ENCODE measurements at places on chromosomes 13 and 19. TPM values are rescaled to one million over a fixed set of nuclear protein-coding genes. Genes with fewer than 3 reads are reported as not detected.
A peak's percentile ranks its signal among the peaks of the same experiment; 100 is the strongest.

The NEK5 gene
- 5.1 TPM for total RNA-seq

The CGB2 gene
- 0.71 TPM for total RNA-seq

The CPAMD8 gene
- 40.9 TPM for total RNA-seq

DNA sequence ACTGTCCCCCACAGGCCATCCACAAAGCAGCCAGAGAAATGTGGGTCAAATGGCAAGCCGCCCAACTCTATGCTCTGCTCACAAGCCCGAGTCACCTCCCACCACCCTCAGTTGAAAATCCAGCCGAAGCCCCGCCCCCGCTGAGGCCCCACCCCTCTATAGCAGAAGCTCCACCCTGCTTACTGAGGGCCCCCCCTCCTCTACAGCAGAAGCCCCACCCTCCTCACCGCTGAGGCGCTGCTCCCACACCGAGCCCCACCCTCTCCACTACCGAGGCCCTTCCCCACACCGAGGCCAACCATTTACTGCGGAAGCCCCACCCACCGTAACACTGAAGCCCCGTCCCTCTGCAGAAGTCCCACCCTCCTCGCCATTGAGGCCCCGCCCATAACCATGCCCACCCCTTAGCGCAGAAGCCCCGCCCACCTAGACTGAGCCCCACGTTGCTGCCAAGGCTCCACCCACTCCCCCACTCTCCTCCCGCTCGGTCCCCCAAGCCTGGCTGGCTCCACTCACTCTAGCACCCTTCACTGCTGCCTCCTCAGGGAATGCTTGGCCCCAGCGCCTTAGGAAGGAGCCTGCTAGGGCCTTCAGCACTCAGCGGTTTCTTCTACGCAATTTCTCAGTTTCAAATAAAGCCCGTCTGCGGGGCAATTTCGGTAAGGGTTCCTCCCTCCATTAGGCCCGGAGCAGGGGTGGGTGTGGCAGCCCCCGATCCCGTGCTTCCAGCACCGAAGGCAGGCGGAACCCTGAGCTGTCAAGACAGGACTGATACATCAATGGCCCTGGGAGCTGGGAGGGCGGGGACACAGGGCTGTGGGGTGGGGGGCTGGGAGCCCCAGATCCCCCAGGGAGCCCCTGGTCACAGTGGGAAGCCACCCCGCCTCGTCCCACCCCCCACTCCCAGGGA is 9.0 kb upstream of the MYDGF start:
- no peak overlapping the region for H3K4me3 ChIP-seq
- peaks cover 26% of the 10 kb centered on the region for H3K36me3 ChIP-seq
- no peak overlapping the region for H3K27ac ChIP-seq
- H3K4me1 ChIP-seq = no peaks in the 10 kb centered on the region
- no peaks in the 10 kb centered on the region for H3K27me3 ChIP-seq
- DNase-seq = no peak

GRCh38 chr13:28704919-28705318 is 13.9 kb downstream of the SLC46A3 start:
- no peak overlapping the region for H3K27ac ChIP-seq
- H3K27me3 ChIP-seq = no peaks in the 10 kb centered on the region
- DNase-seq = no peak
- no peak overlapping the region for H3K4me3 ChIP-seq

DNA sequence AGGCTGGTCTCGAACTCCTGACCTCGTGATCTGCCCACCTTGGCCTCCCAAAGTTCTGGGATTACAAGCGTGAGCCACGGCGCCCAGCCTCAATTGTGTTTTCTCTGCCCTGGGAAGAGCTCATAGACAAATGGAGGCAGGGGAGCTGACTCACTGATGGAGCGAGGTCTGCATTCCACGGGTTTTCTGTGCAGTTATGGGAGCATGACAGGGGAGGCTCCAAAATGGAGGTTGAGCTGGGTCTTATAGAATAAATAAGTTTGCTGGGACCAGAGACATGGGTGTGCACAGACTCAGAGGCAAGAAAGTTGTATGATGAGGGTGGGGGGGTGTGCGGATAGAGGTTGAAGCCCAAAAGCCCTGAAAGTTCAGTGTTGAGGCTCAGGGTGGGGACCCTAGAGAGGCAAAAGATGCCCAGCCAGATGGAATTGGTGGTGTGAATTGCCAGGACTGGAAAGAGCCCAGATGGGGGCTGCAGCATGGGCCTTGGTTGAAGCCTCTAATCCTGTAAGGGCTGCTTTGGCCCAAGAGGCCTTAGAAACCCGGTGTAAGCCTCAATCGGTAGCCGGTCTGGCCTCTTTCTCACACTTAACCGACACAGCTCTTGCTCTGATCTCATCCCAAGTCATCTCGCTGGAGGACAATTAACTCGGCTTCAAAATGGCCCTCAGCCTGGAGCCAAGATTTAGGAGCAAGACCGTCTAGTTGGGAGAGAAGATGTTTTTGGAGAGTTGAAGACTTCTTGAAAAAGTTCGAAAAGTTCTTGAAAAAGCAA is 1.9 kb downstream of the TPM4 start:
- H3K36me3 ChIP-seq = peaks cover 18% of the 10 kb centered on the region
- H3K4me1 ChIP-seq = peaks cover 37% of the 10 kb centered on the region
- DNase-seq = no peak
- peak overlapping the region; percentile 99 for H3K27ac ChIP-seq
- no peaks in the 10 kb centered on the region for H3K27me3 ChIP-seq

DNA sequence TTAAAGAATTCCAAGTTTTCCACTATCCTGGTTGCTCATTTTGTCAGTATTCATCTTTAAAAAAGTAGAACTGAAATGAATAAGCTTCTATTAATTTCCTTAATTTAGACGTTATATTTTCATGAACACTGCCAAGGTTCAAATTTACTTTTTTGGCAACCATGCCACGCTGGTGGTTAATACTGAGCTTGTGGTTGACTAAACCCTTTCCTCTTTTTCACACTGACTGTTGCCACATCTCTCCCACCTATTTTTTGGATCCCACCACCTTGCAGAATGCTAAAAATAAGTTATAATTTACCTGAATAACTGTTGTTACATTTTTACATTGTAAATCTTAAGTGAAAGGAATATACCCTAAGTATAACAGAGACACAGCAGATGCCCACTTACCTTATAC is 45.0 kb downstream of the FLT3 start:
- no peak overlapping the region for H3K27ac ChIP-seq
- DNase-seq = no peak
- no peaks in the 10 kb centered on the region for H3K36me3 ChIP-seq
- H3K4me3 ChIP-seq = no peak overlapping the region
- H3K4me1 ChIP-seq = peaks cover 4% of the 10 kb centered on the region

DNA sequence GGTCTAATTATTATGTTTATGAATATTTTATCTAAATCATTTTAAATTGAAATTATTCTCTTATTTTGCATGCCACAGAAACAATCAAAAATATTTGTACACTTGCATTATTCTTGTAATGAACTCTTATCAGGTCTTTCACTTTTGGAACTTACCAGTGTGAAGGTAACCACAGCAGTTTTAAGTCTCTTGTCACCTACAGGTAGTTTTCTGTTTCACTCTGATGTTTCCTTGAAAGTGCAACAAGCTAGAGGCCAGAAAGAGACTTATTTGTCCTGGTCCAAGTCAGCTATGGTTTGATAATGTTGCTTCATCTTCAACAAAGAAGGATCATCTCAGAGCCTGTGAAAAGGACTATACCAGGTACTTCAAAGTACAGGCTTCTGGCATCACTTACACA is 133.4 kb upstream of the NBEA start:
- H3K36me3 ChIP-seq = peaks cover 19% of the 10 kb centered on the region
- H3K27me3 ChIP-seq = no peaks in the 10 kb centered on the region
- no peak overlapping the region for H3K27ac ChIP-seq
- peaks cover 2% of the 10 kb centered on the region for H3K4me1 ChIP-seq
- H3K4me3 ChIP-seq = no peak overlapping the region

Measured in mesothelial cell of epicardium (in vitro differentiated cells).